MCF 10A (cell line): ENCODE measurements at places on chromosomes 1 and 21. TPM values are rescaled to one million over a fixed set of nuclear protein-coding genes. Genes with fewer than 3 reads are reported as not detected.

DNA sequence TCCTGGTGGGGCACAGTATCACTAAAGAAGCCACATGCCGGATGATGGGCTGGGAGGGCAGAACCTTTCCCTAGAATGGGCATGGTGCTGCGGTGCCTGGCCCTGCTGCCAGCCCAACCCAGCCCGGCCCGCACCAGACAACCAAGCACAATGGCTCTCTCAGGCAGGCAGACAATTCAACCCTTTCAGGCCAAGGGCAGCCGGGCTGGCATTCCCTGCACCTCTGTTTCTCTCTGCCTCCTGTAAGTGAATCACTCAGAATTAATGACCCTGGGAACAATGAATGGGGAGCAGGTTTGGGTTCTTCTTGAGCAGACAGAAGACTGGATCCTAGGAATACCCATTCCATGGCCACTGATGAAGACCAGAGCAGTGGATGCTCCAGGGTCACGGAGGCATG lies 41.0 kb upstream of the IFFO2 start:
- no peak for DNase-seq
- no peak overlapping the region for H3K4me3 ChIP-seq
- peak overlapping the region; percentile 31 for H3K27ac ChIP-seq
- H3K36me3 ChIP-seq: no peaks in the 10 kb centered on the region

DNA sequence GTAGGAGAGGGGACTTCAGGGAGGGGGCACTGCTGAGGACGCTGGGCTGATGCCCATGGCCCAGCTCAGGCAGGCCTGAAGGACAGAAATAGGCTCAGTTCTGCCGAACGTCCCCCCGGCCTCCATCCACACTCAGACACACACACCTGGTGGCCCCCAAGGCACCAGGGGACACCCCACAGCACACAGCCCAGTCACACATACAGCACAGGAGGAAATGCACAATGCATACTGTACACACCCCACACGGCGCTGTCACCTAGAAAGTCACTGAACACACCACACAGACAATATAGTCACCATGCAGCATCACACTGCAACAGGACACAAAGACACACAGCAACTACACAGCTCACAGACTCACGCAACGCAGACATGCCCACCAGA lies 562 bp downstream of the SYTL1 start:
- no peaks in the 10 kb centered on the region for H3K27me3 ChIP-seq
- peak overlapping the region; percentile 95 for H3K27ac ChIP-seq
- H3K36me3 ChIP-seq: peaks cover 55% of the 10 kb centered on the region
- H3K4me1 ChIP-seq: peaks cover 51% of the 10 kb centered on the region
- peak overlapping the region; percentile 82 for H3K4me3 ChIP-seq

DNA sequence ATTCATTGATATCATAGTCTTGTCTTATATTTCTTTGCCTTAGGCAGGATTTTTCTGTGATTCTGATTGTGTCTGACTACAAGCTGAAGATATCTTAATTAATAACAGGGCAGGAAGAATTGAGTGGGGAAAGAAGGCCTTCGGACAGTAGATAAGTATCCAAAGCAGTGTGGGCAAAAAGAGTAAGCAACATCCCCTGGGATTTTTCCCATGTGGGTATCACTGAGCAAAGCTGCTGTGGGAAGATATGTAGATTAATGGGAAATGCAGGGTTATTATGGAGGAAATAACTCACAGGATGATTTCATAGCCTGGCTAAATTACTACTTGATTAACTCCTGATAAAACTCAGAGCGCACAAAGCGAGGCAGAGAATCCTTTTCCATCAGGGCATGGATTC lies 55.7 kb downstream of the RGS5 start:
- H3K4me1 ChIP-seq: no peaks in the 10 kb centered on the region
- H3K27ac ChIP-seq: no peak overlapping the region
- H3K36me3 ChIP-seq: peaks cover 2% of the 10 kb centered on the region
- no peak overlapping the region for H3K4me3 ChIP-seq
- H3K27me3 ChIP-seq: no peaks in the 10 kb centered on the region

- H3K27me3 ChIP-seq: no peaks in the 10 kb centered on the region
- DNase-seq: peak; percentile 53
- H3K27ac ChIP-seq: no peak overlapping the region
- H3K4me1 ChIP-seq: peaks cover 13% of the 10 kb centered on the region
- no peak overlapping the region for H3K4me3 ChIP-seq
- no peaks in the 10 kb centered on the region for H3K36me3 ChIP-seq
Measured at GRCh38 chr1:184506481-184506880, 119.7 kb downstream of the C1orf21 start.

- H3K27ac ChIP-seq: no peak overlapping the region
- peaks cover 8% of the 10 kb centered on the region for H3K4me1 ChIP-seq
- H3K36me3 ChIP-seq: no peaks in the 10 kb centered on the region
- peaks cover 87% of the 10 kb centered on the region for H3K27me3 ChIP-seq
Measured at GRCh38 chr1:57422271-57423134, 1.4 kb downstream of the DAB1 start.

DNA sequence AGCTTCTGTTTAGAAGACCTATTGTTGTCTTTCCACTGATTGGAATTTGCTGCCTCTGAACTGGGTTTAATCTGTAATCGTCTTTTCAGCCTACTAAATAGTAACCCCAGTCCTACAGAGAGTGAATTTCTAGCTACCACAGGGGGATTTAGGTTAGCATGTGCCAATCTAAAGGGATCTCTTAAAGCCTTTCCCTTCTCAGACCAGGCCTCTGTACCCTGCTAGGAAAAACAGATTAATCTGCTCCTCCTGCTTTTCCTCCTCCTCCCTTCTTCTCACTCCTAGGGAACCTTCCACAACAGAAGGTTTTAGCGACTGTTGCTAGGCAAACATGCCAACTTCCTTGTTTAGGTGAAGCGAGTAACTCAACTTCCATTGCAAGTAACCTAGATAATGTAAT lies 1.3 kb upstream of the RC3H1 start:
- H3K27me3 ChIP-seq: no peaks in the 10 kb centered on the region
- H3K4me1 ChIP-seq: peaks cover 33% of the 10 kb centered on the region
- DNase-seq: no peak
- H3K27ac ChIP-seq: no peak overlapping the region
- H3K36me3 ChIP-seq: peaks cover 16% of the 10 kb centered on the region

- no peak overlapping the region for H3K4me3 ChIP-seq
- H3K27ac ChIP-seq: no peak overlapping the region
- no peaks in the 10 kb centered on the region for H3K27me3 ChIP-seq
- H3K4me1 ChIP-seq: no peaks in the 10 kb centered on the region
- no peak for DNase-seq
Measured at GRCh38 chr1:69070660-69071373, 496.9 kb upstream of the LRRC7 start.

DNA sequence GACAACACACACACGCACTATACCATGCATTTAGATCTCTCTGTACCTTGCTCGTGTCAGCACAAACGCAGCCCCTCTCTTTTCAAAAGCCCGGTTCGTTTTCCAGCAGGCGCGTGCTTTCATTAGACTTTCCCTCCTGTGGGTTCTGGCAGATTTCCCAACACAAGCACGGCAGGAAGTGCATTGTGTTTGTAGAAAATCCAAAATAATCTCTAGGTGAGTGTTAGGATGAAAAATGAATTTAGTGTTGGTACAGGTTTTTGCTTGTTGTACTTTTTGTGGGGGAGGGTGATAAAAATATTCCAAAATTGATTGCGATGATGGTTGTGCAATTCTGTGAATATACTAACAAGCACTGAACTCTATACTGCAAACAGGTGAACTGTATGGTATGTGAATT lies 54.1 kb upstream of the POFUT2 start:
- peaks cover 9% of the 10 kb centered on the region for H3K4me1 ChIP-seq
- DNase-seq: peak; percentile 77
- peaks cover 5% of the 10 kb centered on the region for H3K36me3 ChIP-seq

- DNase-seq: no peak
- H3K4me1 ChIP-seq: no peaks in the 10 kb centered on the region
- no peak overlapping the region for H3K27ac ChIP-seq
- H3K36me3 ChIP-seq: no peaks in the 10 kb centered on the region
- H3K4me3 ChIP-seq: no peak overlapping the region
Measured at GRCh38 chr1:174766727-174767126, 233.0 kb upstream of the CACYBP start.

- H3K27me3 ChIP-seq: no peaks in the 10 kb centered on the region
- H3K27ac ChIP-seq: no peak overlapping the region
- peaks cover 48% of the 10 kb centered on the region for H3K36me3 ChIP-seq
- no peak for DNase-seq
- peaks cover 19% of the 10 kb centered on the region for H3K4me1 ChIP-seq
Measured at GRCh38 chr1:39422614-39423013, 68.8 kb upstream of the BMP8A start.

GRCh38 chr1:191734321-191734720 lies 423.9 kb upstream of the RGS18 start:
- H3K36me3 ChIP-seq: no peaks in the 10 kb centered on the region
- no peak overlapping the region for H3K27ac ChIP-seq
- H3K27me3 ChIP-seq: no peaks in the 10 kb centered on the region
- H3K4me3 ChIP-seq: no peak overlapping the region
- no peaks in the 10 kb centered on the region for H3K4me1 ChIP-seq
- no peak for DNase-seq

- no peaks in the 10 kb centered on the region for H3K36me3 ChIP-seq
- no peak for DNase-seq
- H3K4me3 ChIP-seq: no peak overlapping the region
- no peaks in the 10 kb centered on the region for H3K27me3 ChIP-seq
Measured at GRCh38 chr1:94962409-94963265, 35.7 kb upstream of the CNN3 start.

- no peaks in the 10 kb centered on the region for H3K36me3 ChIP-seq
- no peaks in the 10 kb centered on the region for H3K27me3 ChIP-seq
- H3K4me1 ChIP-seq: peaks cover 5% of the 10 kb centered on the region
- no peak within 1 kb of the TSS for H3K4me3 ChIP-seq
- no peak within 1 kb of the TSS for H3K27ac ChIP-seq
- DNase-seq: no peak
Measured at GRCh38 chr21:18244671-18245463, at the start of gene CHODL. TSS of gene CHODL (plus strand) at chr21:18244833. CDS start at chr21:18245224, 391 bp downstream.

DNA sequence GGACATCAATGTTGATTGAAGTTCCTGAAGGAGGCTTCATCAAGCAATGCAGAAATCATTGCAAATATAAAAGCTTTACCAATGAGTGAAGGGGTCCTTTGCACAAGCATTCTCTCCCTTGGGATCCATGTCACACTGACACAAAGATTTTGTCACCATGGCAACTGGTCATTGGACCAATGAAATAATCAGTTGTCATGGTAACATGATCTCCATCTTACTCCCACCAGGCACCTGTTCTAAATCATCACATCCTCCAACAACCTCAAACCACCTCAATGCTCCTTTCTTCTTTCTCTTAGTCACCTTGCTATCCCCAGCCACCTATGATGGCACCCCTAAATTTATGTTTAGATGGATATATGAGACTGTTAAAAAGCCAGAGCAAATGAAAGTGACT lies 13.5 kb upstream of the FOXJ3 start:
- no peaks in the 10 kb centered on the region for H3K4me1 ChIP-seq
- H3K36me3 ChIP-seq: no peaks in the 10 kb centered on the region
- peaks cover 41% of the 10 kb centered on the region for H3K27me3 ChIP-seq
- DNase-seq: no peak

- H3K36me3 ChIP-seq: no peaks in the 10 kb centered on the region
- no peak overlapping the region for H3K4me3 ChIP-seq
- H3K27me3 ChIP-seq: no peaks in the 10 kb centered on the region
- H3K4me1 ChIP-seq: peaks cover 10% of the 10 kb centered on the region
- no peak overlapping the region for H3K27ac ChIP-seq
- DNase-seq: no peak
Measured at GRCh38 chr1:209265301-209265700, 318.2 kb upstream of the CAMK1G start.

- H3K4me3 ChIP-seq: no peak overlapping the region
- DNase-seq: no peak
- no peak overlapping the region for H3K27ac ChIP-seq
- H3K36me3 ChIP-seq: no peaks in the 10 kb centered on the region
- H3K27me3 ChIP-seq: peaks cover 63% of the 10 kb centered on the region
- no peaks in the 10 kb centered on the region for H3K4me1 ChIP-seq
Measured at GRCh38 chr1:38444770-38445442, 398.3 kb upstream of the POU3F1 start.

GRCh38 chr1:198165927-198166647 lies 9.3 kb downstream of the NEK7 start:
- H3K27me3 ChIP-seq: no peaks in the 10 kb centered on the region
- H3K36me3 ChIP-seq: peaks cover 13% of the 10 kb centered on the region
- H3K27ac ChIP-seq: no peak overlapping the region
- peaks cover 43% of the 10 kb centered on the region for H3K4me1 ChIP-seq
- H3K4me3 ChIP-seq: no peak overlapping the region

- no peak for DNase-seq
- H3K36me3 ChIP-seq: no peaks in the 10 kb centered on the region
- no peak overlapping the region for H3K4me3 ChIP-seq
- no peaks in the 10 kb centered on the region for H3K27me3 ChIP-seq
Measured at GRCh38 chr1:181661569-181661968, 178.3 kb downstream of the CACNA1E start.

- no peak overlapping the region for H3K4me3 ChIP-seq
- no peaks in the 10 kb centered on the region for H3K36me3 ChIP-seq
- H3K27me3 ChIP-seq: no peaks in the 10 kb centered on the region
- no peak for DNase-seq
Measured at GRCh38 chr1:177981200-177981599, 11.3 kb upstream of the SEC16B start.

DNA sequence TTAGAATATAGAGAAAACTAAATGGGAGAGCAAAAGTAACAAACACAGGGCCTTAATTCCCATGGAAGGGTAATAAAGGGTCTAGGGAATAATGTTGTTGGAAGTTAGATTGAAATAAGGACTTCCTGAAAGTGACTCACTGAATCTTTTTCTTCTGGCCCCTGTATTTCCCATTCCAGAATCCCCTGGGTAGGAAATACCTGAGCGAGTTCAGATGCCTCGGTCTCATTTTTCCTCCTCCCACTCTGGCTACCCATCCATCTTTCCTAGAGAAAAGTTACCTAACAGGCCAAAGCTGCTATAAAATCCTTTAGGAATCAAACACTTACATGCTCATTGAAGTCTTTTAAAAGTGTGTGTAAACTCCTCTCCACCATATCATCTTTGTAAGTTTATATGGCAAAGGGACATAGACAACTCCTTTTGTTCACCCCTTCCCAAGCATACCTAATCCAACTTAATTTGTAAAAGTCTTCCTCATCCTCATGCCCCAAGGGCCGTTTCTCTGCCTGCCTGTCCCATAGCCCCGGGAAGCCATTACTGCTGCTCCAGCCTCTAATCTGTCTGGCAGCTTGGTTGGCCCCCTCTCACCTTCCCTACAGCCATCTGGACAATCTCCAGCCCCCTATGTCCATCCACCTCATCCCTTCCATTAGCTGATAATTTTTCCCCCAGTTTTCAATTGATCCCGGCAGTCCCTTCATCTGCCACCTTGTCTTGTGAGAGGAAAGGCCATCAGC lies 3.3 kb upstream of the MEF2D start:
- peak overlapping the region; percentile 97 for H3K27ac ChIP-seq
- DNase-seq: peak; percentile 21
- H3K4me3 ChIP-seq: peak overlapping the region; percentile 85
- H3K36me3 ChIP-seq: peaks cover 7% of the 10 kb centered on the region

Gene SERTAD4
- total RNA-seq: 0.19 TPM in 1 of 2 replicates, not detected in the other

Gene TMOD4
- 1.1 TPM in 1 of 2 replicates, not detected in the other for total RNA-seq

Gene NGF
- total RNA-seq: 1.1 and 3.2 TPM in 2 replicates

Gene CELF3
- total RNA-seq: not detected in 2 replicates

Gene DCAF6
- 57.2 and 60.8 TPM in 2 replicates for total RNA-seq

Gene KCND3
- total RNA-seq: not detected in 2 replicates
